ENCODE measurements at places on chromosomes 7 and 10.

DNA sequence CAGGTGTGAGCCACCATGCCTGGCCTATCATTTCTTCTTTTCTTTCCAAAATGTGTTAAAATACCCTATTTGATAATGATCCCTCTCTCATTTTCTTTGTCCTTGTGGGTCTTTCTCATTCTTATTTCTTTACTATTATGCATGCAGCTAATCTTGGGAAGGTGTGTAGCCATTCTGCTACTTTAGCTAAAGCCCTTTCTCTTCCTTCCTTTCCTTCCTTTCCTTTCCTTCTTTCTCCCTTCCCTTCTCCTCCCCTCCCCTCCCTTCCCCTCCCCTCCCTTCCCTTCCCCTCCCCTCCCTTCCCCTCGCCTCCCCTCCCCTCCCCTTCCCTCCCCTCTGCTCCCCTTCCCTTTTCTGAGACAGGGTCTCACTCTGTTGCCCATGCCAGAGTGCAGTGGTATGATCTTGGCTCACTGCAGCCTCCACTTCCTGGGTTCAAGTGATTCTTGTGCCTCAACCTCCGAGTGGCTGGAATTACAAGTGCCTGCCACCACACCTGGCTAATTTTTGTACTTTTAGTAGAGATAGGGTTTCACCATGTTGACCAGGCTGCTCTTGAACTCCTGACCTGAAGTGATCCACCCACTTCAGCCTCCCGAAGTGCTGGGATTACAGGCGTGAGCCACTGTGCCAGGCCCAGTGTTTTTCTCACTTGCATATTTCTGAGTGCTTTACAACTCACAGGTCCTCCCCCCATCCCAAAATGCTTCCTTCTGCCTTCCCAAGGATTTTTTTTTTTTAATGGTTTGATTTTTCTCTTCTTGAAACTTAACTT, 42.3 kb downstream of the HIP1 start:
- DNase-seq = no peak

DNA sequence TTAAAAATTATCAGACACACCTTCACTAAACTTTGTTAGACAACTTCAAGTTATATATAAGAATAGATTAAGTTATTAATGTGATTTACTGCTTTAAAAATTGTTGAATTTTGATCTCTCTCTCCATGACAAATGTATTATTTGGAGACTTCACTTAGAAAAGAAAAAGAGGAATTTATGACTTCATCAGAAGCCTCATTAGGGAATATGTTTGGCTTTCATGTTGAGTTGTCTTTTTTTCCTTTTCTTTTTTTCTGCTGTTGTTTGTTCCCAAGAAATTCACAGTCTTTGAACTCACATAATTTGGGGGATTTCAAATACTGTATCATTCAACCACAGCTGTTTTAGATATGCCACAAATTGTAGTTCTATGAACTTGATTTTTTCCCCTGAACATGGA, 149.5 kb downstream of the PPP1R9A start:
- no peak for DNase-seq

- no peak for DNase-seq
Measured at GRCh38 chr10:133045556-133046389, 42.0 kb upstream of the ADGRA1 start.

- DNase-seq = no peak
Measured at GRCh38 chr7:133489906-133490305, 237.0 kb downstream of the EXOC4 start.

GRCh38 chr7:87100326-87100725, 40.9 kb upstream of the ELAPOR2 start:
- no peak for DNase-seq

GRCh38 chr10:89563861-89564478, 28.6 kb upstream of the SLC16A12 start:
- DNase-seq = peak; percentile 1

GRCh38 chr10:10826125-10826524, 191.5 kb upstream of the CELF2 start:
- no peak for DNase-seq

GRCh38 chr10:29816801-29817558, 182.2 kb upstream of the SVIL start:
- DNase-seq = no peak

GRCh38 chr10:73588656-73589055, 2.5 kb downstream of the USP54 start:
- DNase-seq = no peak

DNA sequence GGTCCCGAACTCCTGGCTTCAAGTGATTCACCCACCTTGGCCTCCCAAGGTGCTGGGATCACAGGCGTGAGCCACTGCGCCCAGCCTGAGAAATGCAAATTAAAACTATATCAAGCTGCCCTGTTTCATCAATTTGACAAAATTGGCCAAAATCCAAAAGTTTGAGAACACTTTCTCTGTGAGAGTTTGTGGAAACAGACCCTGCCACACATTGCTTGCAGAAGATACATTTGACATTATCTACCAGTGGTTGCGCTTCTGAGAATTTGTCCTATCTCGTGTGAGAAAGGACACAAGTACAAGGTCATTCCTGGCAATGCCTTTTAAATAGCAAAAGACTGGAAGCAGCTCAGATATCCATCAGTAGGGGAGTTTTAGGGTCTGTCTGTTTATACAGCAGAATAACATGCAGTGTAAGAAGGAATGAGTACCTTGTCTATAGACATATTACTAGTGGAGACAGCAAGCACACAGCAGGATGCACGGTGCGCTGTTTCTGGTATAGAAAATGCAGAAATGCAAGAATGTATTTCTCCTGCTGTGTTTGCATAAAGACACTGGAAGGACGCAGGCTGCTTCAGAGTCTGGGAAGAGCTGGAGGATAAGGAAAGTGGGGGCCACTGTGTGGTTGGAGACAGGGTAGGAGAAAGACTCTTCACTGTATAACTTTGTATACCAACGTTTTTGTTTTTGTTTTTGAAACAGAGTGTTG, 4.3 kb downstream of the LHPP start:
- DNase-seq = no peak

DNA sequence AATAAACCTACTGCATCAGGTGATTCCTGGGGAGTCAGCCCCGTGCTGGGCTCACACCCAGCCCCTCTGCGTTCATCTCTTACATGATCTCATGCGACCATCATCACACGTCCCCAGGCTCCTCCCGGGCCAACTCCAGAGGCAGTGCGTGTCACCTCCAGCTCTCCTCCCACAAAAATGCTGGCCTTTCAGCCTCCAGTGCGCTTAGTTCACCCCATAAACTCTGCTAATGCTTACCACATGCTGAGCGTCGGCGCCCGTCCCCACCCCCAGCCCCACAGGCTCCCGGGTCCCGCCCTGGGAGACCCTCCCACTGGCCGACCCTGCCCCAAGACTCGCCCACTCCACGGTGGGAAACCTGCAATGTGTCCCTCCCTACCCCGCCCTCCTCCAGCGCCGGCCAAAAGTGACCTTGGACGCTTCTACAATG, 816 bp upstream of the SDK1 start:
- DNase-seq = no peak

- no peak for DNase-seq
Measured at GRCh38 chr7:11830582-11831155, 1.3 kb downstream of the THSD7A start.

DNA sequence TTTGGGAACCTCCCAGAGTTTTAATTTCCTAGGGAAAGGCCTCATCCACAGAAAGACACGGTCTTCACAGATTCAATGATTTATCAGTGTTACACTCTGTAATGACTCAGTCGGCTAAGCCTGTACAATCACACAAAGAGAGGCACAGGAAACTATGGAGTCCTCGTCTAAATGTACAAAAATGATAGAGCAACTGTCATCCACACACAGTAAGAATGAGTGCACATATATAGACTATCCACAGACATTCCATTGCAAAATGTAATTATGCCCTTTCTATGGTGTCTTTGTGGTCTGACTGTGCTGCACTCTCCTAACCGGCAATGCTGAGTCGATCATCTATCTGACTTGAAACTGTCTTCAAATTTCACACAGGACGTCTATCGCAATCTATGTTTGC, 3.5 kb upstream of the NAMPT start:
- DNase-seq = no peak

GRCh38 chr10:119656760-119657159, 5.6 kb downstream of the BAG3 start:
- DNase-seq = no peak

- no peak for DNase-seq
Measured at GRCh38 chr7:134443396-134444070, 15.4 kb downstream of the AKR1B1 start.

GRCh38 chr7:134778941-134779740, at the start of gene CALD1:
Gene CALD1 (plus strand): TSS chr7:134779634. CDS start chr7:134867734, 88,100 bp downstream.
- DNase-seq = no peak

DNA sequence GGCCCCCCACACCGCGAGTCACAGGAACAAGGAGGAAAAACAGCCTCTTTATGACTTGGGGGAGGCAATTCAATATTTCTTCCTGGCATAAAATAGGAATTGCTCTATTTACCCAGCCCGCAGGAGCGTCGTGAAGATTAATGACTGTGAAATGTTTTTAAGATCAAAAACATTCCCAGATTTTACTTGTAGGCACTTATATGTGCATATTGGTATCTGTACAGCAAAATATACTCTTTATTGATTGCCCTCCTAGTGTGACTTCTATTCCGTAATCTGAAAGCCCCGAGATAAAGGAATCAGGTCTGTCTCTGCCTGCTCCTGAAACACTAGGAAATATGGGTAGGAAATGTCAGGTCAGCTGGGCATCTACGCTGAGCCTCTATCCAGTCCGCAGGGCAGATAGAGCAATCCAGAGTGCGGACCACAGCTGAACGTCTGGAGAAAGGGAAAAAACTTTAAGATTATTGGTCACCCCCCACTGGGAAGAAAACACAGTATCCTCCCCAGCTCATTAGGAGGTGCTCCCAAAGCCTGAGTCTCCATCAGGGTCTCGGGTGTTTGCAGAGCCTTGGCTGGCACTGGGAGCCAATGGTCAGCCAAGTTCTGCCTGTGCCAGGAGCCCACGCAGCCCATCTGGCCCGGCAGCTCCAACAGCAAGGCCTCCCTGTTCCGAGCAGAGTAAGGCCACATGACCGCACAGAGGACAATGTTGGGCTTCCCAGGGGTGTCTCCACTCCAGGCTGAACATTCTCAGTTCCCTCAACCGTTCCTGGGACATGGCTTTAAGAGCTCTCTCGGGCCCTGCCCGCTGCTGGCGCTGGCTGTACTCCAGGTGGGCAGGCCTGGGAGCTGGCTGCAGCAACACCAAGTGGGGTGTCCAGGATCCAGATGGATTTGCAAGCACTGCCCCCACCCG, 7.7 kb downstream of the CTBP2 start:
- DNase-seq = no peak

DNA sequence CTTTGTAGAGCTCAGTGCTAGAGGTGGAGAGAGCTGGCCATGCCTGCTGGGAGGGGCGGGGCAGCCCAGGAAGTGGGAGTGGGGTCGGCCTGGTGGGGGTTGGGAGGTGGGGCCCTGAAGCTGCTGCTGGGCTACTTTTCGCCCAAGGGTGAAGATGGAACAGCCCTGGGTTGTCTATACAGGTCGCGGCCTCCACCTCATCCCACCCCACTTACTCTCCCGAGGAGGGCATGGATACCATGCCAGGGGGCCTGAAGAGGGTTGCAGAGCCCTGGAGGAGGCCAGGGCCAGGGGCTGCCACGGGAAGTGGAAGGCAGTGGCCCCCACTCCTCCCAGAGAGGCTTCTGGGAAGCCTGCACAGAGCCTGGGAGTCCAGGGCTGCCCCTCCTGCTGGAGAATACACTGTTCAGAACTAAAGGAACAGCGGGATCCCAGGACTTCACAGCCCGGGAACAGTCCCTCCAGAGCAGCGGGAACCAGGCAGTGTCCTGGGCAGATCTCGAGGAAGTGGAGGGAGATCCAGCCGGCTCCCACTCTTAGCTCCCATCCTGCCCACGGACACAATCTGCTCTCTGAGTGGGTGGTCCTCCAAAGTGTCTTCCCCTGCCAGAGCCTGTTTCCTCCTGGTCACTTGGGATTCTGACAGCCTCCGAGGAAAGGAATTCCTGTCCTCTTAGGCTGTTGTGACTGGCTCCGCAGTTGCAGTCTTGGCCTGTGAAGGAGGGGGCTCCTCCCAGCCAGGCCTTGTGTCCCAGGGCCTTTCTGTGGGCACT, 23.5 kb downstream of the MAT1A start:
- DNase-seq = no peak

DNA sequence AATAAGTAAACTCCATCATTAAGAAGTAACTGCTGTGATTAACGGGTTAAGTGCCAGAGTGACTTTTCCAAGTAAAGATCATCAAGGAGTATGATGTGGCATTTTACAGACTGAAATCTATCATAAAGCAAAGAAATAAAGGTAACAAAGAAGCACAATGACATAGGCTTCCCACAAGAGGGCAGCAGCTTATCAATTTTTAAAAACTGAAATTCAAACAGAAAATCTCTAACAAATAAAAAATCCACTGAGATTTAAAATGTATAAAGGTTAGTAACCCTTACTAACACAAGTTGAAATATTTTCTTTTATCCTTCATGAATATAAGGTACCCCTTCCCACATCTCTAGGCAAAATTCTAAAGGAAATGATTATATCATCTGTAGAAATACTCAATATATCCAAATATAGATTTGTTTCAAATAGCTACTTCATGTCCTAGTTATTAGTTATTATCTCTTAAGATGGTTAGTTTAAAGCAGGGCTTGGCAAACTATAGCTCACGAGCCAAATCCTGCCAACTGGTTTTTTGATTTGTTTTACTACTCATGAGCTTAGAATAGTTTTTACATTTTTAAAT, 29.2 kb downstream of the FAM3C start:
- no peak for DNase-seq

GRCh38 chr10:89330537-89331212, 2.9 kb downstream of the IFIT3 start:
- DNase-seq = no peak

DNA sequence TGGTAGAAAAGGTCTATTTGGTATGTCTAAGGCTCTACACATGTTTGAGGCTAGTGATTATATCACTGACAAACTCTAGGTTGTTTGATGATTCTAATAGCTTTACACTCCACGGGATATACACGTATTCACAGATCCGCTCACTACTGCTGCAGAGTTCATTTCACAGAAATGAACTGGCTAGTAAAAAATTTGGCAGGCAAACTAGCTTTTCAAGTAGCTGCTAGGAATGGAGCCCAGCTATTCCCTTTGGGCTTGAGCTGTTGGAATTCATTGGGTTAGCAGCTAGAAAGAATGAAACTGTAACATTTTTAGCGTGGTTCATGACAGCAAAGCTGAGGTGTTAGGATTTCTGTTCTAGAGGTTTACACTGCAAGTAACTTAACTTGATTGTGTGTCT, 37.6 kb downstream of the R3HCC1L start:
- no peak for DNase-seq
